ENCODE measurements at places on chromosomes 3 and 15.

DNA sequence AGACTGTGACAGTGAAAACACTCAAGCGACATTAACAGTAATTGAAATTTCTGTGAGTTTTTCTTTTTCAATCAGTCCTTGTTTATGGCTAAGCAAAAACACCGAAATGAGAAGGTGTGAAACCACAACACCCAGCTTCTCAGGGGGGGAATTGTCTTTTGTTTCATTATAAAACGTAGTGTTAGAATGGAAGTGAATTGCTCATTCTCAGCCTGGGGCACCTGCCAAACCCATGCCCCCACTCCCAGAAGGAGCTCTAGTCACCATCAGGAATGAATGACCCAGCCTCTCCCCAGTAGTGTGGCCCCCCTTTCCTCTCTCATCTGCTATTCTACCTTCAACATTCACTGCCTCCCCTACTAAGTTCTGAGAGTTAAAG is 185.8 kb upstream of the CFAP20DC start:
- DNase-seq = peak; percentile 87

- DNase-seq = no peak
Measured at GRCh38 chr15:88752501-88752900, 50.7 kb upstream of the ACAN start.

DNA sequence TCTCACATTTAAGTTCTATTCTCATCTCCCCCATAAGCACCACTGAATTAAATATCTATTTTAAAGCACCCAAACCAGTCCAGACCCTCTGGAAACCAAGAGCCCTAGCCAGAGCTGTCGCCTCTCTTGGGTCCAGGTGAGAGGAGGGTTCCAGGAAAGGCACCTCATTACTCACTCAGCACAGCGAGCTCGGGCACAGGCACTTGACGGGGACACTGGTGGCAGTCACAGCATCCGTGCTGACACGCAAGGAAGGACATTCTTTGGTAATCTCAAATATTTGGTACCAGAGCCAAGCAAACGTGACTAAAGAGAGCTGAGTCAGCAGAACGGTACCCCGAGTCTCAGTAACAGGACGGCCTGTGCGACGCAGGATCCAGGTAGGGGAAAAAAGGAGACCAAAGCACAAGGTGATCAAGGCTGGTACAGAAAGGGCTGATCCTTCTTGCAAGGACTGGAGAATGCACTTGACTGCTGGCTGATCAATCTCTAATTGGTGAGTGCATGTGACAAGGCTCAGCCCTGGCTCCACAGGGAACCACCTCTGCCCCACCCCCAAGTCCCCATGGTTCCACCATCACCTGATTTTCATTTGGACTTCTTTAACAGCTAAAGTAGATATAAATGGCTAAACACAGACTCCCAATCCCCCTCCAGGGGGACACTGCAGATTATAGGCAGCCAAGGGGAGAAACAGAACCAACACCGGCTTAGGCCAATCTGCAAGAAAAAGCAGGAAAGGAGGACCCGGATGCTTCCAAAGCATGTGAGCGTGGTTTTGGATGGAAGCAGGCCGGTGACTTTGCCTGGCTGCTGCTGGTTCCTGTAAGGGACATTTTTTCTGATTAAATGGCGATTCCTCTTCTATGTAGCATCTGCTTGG is 61.4 kb downstream of the CHCHD6 start:
- DNase-seq = no peak

DNA sequence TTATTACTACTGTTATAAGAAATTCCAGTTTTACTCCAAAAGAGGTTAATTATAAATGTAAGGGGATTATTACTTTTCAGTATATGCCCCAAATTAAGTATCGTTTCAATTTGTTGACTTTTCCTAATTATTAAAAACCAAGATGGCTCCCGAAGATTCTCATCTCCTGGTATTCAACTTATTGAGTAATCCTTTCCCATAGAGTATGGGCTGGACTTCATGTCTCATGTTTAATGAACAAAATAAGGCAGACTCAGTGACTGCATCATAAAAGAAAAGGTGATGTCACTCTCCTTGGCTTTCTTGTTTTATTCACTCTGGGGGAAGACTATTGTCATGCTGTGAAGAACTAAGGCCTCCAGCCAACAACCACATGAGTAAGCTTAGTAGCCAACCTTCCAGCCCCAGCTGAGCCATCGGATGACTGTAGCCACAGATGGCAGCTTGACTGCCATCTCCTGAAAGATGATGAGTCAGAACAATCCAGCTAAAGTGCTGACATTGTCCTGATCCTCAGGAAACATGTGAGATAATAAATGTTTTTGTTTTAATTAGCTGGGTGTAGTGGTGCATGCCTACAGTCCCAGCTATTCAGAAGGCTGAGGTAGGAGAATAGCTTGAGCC is 17.3 kb downstream of the IGF2BP2 start:
- DNase-seq = no peak

DNA sequence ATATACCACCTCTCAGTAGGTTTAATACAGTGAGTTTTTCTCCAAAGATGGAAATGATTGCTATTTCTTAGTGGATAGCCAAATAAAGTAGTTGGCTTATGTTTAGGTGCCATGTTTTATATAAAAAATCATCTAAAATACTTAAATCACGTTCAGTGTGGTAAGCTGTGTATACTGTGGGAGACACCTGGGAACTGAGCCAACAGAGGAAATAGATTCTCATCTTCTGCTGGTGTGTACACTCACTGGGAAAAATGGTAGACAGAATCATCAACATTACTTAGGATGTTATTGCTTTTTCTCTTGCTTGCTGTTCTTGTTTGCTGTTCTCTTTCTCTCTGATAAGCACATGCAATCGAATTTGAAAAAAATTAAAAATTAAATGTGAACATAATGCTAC is 112.6 kb upstream of the MB21D2 start:
- no peak for DNase-seq

DNA sequence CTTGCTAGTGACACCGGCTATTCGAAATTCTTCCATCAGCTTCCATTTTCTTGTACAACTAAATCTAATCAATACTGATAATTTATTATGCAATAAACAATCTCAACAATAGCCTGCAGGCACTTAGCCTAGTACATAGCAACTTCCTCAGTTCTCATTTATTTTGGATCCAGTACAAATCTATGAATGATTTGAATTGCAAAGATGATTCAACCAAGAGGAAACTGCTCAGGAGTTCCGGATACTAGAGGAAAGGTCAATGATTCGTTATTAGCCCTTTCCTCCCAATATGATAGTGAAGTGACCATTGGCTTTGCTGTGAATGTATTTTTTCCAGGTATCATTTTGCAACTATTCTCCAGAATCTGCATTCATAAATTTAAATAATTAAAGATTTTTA is 827.0 kb downstream of the CADM2 start:
- DNase-seq = no peak

DNA sequence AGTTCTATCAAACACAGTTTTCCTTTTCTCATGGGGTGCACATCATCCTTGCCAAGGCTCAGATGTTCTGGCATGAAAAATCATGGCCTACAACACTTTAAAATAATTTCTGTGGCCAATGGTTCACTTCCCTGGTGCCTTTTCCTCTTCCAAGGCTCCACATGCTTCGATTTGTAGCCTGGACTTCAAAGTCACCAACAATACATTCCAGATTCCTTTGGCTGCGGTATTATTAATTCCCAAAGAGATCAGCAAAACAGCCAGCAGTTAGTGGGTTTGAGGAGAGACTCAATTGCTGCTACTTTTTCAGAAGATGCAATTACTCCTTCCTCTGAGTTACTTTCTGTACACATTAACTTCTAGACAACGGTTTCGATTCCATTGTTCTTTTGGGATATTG is 80.3 kb upstream of the CCDC80 start:
- DNase-seq = no peak

DNA sequence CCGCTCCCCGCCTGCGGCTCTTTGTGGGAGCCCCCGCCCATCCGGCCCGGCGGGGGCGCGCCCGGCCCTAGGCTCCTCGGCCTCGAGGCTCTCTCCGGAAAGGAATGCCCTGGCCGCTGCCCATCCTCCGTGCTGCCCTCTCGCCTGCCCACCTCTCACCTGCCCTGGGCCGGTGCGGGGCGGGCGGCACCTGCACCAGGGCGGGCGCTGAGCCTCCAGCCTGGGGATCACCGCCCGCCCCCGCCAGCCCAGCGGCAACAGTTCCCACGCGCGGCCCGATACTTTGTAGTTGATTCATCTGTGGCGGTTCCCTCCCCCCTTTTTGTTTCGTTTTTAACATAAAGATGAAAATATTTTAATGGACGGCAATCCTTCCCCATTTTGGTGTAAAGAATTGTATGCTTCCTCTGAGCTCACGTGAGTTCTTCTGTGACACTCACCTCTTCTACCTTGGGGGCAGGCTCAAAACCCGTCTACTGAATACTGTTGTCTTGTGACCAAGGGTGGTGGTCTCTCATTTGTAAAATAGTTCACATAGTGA is 1.9 kb downstream of the KLF13 start:
- DNase-seq = peak; percentile 66

DNA sequence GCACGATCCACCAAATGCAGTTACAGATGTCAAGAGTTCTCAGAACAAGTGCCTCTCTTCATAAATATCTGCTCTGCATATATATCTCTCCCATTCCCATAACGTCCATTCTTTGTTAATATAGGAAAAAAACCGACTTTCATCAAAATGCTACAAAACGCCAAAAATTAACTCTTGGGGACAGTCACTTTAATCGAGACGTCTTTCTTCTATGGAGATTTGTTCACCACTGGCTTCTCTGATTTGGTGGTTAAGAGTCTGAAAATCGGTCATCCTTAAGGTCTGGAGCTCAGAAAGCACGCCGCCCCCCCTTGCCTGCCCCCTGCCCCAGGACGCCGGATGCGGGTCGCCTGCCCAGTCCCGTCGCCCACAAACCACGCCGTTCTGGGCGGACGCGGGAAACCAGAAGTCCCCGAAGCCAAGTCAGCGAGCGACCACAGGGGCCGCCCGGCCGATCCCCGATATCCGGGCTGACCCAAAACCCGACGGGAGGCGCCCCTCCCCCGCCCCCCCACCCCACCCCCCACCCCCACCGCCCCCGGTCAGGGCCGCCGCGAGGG is 252.7 kb downstream of the TJP1 start:
- no peak for DNase-seq

DNA sequence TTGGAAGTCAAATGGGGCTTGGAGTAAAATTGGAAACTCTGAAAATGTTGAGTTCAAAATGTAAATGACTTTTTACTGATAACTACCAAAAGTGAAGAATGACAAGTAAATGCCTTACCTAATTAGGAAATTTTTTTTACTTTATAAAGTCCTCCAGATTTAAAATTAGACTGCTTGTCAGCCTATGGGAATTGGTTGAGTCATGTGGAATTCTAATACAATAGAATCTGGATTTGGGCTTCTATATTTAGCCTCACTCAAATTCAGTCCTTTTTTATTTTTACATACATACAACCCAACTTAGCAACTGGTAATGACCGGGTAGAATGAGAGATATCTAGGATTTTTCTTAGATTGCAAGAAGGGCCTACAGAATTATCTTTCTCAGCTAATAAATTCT is 158.9 kb upstream of the CADPS start:
- DNase-seq = no peak

DNA sequence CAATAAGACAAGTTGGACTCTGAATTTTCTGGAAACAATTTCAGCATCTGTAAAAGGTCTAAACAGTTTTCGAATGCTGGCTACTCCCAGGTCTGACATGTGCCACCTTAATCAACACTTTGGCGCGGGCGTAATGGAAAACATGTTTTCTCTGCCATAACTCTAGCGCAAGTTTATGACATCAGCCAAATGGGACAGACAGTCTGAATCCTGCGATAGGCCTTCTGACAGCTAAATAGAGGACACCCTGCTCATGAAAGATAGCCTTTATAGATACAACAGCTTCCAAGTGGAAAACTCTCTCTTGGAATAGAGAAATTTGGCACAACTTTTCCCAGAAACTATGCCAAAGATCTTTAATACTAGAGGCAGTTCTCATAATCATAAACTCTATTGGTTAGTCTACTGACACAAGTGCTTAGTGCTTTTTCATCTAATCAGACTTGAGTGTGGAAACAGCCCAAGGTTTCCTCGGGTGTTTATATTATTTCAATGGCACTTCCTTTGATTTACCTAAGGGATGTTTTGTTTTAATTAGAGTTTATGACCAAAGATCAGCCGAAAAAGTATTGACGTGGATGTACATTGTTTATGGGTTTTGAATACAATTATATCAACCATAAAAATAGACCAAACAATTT is 120.1 kb upstream of the DPH6 start:
- no peak for DNase-seq

DNA sequence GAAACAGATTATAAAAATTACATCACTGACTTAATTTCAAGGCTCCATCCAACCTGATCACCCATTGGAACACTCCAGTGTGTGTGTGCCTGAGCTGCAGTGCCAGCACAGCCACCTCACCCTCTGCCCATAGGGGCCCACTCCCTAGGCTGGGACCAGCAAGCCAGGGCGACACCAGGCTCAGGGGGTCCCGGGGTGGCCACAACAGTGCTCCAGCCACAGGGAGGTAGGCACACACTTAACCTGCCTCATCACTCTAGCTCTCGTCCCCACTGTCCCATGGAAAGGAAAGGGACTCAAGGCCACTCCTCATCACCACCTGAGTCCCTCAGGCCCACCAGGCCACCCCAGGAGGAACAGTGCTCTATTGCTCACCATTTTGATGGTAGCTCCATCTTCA is 24.9 kb downstream of the ZXDC start:
- DNase-seq = no peak

DNA sequence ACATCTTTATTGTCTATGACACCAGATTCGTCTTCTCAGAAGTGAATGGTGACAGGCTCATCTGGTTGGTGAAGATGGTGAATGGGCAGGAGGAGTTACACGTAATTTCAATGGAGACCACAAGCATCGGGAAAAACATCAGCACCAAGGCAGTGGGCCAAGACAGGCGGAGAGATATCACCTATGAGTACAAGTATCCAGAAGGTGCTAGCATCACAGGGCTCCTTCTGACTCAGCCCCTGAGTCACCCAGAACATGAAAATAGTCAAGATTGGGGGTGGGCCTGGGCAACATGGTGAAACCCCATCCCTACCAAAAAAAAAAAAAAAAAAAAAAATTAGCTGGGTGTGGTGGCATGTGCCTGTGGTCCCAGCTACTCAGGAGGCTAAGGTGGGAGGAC is 32.6 kb downstream of the TGM4 start:
- DNase-seq = no peak

DNA sequence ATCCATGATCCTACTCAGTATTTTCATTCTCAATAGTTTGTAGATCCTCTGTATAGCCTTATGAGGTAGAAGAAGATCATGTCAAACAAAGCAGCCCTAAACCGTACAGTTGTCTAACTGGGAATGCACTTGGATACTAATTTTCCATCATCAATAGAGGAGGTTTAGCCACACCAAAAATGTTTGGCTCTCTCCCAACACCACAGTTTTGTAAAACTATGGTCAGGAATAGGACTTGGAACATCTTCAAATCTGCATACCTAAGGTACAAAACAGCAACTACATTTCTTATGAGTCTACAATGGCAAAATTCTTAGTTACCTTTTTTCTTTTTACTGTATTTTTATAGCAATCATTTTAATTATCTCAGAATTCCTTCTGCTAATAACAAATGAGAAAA is 1001.6 kb downstream of the ROBO2 start:
- DNase-seq = no peak
